ENCODE measurements at places on chromosomes 16 and 17. TPM values are rescaled to one million over a fixed set of nuclear protein-coding genes. Genes with fewer than 3 reads are reported as not detected.

RAC3 gene
- total RNA-seq = 2.8 TPM

SECTM1 gene
- 44.5 TPM for total RNA-seq

CANT1 gene
- 54.4 TPM for total RNA-seq

GUCY2D gene
- 3.1 TPM for total RNA-seq

TP53TG3C gene
- total RNA-seq = not detected

C16orf74 gene
- total RNA-seq = 1.5 TPM

TPSAB1 gene
- total RNA-seq = 103 TPM

RNF157 gene
- total RNA-seq = 2.4 TPM

SLC13A5 gene
- not detected for total RNA-seq

LONP2 gene
- 61.0 TPM for total RNA-seq
